ENCODE measurements at places on chromosomes 3 and 15.

DNA sequence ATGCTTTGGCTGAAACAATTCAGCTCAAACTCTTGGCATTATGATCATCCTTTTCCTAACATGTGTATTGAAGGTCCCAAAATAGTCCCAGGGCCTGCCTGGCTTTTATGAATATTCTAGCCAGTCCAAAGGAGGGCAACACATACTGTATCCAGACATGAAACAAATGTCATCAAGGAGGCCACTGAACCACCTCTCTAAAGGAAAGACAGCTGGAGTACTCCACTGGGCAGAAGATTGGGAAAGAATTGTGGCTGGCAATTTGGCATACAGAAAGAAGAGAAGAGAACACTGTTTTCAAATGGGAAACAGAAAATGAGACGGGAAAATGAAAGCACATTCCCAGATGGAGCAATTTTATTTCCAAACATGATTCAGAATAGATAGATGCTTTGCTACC, 80.6 kb downstream of the NCEH1 start:
- no peak for DNase-seq

DNA sequence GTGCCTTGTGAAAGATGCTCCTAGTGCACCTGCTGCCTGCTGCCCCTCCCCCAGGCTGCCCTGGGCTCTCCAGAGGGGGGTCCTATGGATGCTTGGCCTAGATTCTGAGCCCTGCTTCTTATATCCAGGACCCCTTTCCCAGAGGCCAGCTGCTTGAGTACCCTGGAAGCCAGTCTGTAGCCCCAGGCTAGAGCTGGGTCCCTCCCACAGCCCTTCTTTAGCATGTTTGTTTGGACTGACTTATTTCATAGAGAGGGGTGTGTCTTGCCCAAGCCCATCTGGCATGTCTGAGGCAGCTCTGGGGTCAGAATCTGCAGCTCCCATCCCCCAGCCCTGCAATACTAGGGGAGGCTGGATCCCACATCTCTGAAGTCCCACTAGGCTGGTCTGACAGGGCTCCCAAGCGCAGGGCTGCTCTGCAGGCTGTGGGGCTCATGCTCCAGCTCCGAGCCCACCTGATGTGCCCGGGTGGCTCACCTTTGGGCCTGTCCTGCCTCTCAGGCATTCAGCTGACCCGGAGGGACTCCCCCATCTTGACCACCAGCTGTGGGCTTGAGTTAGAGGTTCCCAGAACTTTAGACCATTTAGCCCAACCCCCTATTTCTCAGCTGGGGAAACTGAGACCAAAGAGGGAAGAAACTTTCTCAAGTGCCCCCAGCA, 3.1 kb downstream of the CHRNB4 start:
- DNase-seq = no peak

- no peak for DNase-seq
These were observed 74.2 kb downstream of the WDR76 start for GRCh38 chr15:43900996-43901395.

DNA sequence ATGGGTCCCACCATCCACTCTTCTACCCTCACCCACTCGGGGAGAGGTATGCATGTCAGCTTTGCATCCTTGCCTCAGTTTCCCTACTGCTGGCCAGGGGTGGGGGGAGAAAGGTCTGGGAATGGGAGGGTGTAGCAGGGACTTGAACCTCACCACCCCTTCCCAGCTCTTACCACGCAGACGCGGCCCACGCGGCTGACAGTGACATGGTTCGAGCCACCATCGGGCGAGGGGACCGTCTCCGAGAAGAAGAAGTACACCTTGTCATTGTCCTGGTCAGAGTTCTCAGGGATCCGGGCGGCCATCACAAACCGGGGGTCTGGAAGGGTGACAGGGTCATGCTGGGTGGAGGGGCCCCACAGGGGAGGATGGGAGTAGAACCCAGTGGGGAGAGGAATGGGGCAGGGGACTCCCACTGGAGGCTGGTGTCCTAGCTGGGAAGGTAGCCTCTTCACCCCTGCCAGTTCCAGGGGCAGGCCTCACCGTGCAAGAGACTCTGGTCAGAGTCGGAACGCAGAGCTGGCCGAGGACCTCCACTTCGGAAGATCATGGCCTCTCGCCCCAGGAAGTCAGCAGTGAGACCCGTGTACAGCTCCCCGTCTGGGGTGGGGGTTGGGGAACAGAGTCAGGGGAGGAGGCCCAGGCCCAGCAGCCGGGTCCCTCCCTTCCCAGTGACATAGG, 3.7 kb downstream of the SEMA3G start:
- DNase-seq = no peak

GRCh38 chr3:187743195-187744141, 1.8 kb downstream of the BCL6 start:
- DNase-seq = no peak

GRCh38 chr15:69666921-69667811, 214.5 kb downstream of the RPLP1 start:
- DNase-seq = peak; percentile 69

DNA sequence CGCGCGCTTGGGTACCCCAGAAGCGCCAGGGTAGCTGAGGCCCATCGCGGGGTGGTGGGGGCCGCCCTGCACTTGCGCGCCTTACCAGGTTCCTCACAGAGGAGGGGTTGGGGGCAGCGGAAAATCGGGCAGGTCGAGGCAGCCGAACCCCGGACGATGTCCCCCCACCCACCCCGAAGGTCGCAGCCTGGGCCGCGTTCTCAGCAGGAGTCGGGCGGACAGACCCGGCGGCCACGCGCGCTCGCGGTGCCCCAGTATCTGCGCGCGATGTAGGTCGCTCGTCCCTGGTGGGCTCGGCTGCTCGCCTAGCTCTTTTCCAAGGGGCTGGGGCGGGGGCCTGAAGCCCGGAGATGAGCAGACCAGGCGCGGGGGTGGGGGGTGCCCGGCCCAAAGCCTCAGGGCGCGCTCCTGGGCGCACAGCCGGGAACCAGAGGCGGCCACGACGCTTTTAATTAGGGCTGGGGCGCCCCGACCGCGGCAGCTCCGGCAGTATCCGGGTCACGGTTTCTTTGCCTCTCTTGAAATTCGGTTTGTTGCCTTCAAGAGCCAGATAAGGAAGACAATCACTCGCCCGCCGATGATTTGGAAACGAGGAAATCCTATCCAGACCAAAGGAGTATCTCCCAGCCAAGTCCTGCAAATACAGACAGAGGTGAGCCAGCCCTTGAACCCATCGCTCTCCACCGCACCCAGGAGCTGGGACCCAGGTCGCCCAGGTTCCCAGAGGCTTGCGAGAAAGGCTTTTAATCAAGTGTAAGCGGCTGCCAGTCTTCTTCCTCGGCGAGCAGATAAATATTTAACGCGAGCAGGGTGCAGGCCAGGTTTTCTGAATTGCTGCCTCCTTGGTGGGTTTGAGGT, 4.6 kb downstream of the SKOR1 start:
- DNase-seq = no peak

GRCh38 chr3:135136361-135137100, 341.5 kb downstream of the EPHB1 start:
- no peak for DNase-seq

GRCh38 chr15:80614711-80615360, 80.3 kb upstream of the ABHD17C start:
- DNase-seq = no peak

DNA sequence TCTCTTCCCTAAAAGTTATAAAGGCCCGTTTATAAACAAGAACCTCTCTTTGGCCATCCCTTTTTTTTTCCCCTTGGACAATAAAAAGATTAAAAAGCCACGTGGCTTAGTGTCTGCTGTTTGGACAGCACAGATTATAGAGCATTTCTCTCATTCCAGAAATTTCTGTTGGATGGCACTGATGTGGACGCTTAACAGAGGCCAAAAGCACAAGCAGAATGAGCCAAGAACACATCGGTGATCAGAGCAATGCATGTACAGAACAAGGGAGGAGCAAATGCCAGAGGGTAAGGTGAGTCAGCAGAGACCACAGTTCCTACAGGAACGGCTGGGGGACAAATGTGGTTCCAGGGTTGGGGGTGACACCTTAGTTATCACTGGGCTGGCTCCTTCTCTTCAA, 30.3 kb upstream of the CTNNB1 start:
- DNase-seq = no peak

- no peak for DNase-seq
These were observed 108.0 kb downstream of the CMSS1 start for GRCh38 chr3:99925584-99926230.

DNA sequence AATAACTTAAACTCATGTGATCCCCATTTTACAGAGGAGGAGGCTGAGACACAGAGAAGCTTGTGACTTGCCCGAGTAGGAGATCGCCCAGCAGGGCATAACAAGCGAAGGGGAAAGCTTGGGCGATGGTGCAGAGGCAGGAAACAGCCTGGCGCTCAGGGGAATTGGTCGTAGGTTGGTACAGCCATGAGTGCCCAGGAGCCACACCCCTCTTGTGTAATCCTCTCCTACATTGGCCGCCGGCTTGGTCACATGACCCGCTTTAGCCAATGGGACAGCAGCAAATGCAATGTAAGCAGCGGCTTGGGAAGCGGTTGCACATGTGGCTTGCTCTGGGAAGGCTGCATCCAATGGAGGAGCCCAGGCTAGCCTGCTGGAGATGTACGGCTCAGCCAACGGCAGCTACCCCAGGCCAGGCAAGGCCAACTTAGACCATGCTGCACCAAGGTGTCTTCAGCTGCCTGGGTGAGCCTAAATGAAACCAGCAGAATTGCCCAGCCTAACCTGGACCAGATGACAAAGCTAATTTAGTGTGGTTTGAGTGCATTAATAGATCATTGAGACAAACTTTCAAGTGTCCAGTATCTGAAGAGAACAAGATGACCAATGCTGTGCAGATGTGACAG, 50.3 kb upstream of the SLC6A6 start:
- no peak for DNase-seq

DNA sequence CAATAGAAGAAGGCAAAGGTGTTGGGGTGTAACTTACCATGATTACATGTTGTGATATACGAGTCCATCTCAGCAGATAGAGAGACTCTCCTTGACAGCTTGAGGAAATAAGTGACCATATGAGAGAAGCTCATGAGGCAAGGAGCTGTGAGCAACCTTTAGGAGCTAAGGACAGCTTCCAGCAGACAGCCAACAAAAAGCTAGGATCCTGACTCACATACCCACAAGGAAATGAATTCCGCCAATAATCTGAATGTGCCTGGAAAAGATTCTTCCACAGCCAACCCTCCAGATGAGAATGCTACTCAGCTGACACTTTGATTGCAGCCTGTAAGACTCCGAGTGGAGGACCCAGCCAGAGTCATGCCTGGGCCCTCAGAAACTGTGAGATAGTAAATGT, 339.6 kb upstream of the TPRG1 start:
- DNase-seq = no peak

- no peak for DNase-seq
These were observed 61.8 kb downstream of the MBNL1 start for GRCh38 chr3:152330559-152330958.

- DNase-seq = no peak
These were observed 66.1 kb upstream of the PRICKLE2 start for GRCh38 chr3:64291345-64291744.

DNA sequence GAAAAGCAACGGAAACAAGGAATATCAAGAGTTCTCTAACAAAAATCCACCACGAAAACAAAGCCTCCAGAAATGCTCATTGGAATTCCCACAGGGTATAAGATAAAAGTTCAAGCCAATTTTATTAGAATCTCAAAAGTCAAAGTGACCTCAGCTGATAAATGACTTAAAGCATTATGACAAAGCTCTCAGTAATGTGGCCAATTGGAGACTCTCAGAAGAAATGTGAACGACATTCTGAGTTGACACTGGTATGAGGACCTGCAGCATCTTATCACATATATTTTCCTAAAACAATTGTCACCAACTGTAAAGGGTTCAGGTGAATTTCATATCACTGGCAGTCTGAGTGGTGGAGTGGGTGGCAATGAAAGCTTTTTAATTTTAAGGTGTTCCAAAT, 199.1 kb downstream of the FOXP1 start:
- DNase-seq = no peak

DNA sequence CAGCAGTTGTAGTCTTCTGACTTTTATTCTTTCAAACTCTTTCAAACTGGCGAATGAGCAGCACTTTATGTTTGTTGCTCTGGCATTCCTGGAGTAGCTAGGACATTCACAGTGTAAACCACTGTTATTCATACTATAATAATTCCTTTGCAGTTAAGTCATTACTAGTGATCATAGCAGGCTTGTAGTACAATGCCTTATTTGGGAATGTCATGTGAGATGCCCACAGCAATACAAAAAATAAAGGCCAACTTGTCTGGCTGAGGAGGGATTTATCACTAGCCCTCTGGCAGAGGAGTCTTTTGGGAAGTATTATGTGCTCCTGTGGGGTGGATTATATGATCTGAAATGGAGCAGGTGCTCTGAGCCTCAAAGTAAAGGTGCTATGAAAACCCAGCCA, 197.2 kb downstream of the VGLL3 start:
- no peak for DNase-seq

GRCh38 chr3:187361835-187362234, 6.3 kb upstream of the RTP4 start:
- DNase-seq = no peak

- peak; percentile 81 for DNase-seq
These were observed 47.9 kb downstream of the HERC2 start for GRCh38 chr15:28273873-28274610.

DNA sequence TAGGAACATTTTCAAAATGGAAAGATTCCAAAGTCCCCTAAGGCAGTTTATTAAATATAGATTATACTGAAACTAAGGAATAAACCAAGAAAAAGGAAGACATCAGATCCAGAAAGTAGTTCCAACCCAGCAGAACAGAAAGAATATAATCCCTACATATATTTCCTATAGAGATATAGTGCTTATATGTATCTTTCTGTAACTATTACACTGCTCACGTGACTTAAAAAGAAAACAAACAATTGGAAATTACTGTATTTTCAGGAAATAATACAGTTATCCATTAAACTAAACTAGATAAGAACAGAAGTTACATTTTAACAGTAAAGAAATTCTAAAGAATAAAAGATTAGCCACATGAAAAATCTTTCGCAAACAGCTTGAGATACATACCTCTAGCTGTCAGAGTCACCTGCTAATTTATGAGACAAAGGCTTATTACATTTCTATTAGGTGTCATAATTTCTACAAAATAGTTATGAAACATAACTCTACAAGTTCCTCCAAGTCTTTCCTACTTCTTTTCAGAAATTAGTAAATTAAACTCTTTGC, 10.5 kb downstream of the DPH6 start:
- DNase-seq = no peak

- DNase-seq = no peak
These were observed 52.6 kb downstream of the RFTN1 start for GRCh38 chr3:16460886-16461285.

- DNase-seq = no peak
These were observed 7.3 kb downstream of the TMEM158 start for GRCh38 chr3:45218578-45219390.

DNA sequence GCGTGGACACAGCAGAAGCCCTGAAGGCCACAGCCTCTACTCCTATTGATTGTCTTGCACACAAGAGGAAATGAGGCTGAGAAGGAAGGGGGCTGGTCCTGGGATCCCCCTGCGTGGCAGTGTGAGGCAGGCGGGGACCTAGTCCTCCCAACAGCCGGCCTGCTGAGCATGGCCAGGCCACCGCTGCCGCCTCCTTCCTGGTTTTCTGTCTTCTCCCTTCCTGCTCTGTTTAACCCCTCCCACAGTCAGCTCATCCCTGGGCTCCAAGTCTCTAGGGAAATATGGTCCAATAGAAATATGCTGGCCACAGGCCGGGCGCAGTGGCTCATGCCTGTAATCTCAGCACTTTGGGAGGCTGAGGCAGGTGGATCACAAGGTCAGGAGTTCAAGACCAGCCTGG, 42.1 kb upstream of the HES1 start:
- no peak for DNase-seq

GRCh38 chr3:114333923-114334240, 40.1 kb downstream of the TIGIT start:
- no peak for DNase-seq
